A673 (cell line): ENCODE measurements at places on chromosomes 4 and X.

GRCh38 chr4:67250131-67250896 is 295.0 kb downstream of the CENPC start:
- DNase-seq: no peak

DNA sequence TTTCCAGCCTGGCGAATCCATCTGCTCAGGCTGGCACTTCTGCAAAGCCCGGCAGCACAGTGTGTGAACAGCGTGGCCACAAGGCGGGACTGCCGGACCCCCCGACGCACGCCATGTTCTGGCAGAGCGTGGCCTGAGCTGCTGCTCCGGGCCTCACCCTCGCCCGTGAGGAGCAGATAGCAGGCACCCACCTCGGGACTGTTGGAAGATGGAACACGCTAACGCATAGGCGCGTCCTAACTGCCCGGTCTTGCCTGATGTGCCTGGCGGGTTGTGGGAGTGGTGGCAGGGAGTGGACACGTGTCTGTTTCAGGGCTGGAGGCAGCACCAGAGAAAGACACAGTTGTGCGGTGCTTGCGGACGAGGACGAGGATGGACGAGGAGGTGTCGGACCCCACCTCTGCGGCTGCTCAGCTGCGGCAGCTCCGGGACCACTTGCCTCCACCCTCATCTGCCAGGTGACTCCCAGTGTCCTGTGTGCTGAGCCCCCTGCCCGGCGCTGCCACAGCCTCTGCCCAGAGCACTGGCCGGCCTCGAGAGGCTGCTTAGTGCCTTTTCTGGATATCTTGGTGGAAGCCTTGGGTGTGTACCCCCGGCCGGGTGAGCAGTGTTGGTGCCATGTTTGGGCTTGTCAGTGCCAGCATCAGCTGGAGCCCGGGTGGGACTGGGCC is 28.2 kb downstream of the UVSSA start:
- DNase-seq: no peak

DNA sequence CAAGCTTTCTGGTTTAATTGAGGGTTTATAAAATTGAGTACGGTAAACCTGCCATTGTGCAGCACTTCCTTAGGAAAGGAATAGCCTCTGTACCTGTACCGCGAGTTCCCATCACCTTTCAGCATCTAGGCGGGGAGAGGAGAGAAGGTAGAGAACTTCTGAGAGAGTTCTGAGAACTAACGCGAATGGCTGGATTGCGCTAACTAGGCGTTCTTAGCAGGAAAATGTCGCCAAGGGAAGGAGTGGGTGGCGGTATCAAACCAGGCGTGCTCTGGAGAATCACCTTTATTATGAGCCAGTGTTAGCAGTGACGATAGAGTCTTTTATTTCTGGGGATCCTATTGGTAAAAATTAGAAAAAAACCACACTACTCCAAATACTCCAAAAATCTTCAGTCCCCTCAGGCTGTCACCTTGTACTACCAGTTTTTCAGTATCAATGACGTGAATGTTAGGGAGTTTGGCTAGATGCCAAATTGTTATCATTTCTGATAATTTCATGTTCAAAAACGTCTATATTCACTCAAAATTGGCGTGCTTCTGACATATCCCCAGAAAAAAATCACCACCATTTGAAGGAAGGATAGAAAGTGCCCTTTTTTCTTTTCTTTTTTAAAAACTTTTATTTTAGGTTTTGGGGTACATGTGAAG is 1.4 kb downstream of the UGT8 start:
- peak; percentile 4 for DNase-seq

DNA sequence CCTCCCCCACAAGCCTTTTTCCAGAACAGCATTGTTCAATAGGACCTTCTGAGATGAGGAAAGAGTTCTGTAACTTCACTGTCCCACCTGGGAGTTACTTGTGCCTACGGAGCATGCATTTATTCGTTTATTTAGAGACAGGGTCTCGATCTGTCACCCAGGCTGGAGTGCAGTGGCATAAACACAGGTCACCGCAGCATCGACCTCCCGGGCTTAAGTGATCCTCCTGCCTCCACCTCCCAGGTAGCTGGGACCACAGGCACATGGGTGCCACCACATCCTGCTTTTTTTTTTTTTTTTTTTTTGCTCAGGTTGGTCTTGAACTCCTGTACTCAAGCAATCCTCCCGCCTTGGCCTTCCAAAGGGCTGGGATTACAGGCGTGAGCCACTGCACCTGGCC is 2.9 kb downstream of the MAP3K15 start:
- no peak for DNase-seq

- no peak for DNase-seq
These were observed 27.7 kb downstream of the HERC3 start for GRCh38 chr4:88619971-88620370.

DNA sequence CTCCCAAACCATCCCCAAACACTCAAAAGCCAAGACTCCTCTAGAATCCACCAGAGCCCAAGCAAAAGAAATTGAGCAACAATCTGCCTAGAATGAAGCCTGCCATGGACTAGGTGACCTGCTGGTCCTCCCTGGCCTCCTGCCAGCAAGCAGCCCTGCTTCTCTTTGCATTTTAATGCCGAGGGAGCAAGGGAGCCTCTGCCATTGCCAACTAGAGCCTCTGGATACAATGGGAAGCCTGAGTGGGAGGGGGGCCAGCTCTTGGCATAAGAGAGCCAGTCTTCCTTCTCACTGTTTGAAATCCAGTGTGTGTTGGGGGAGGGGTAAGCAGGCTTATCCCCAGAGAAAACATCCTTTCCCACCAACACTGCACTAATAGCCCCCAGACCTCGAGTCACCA is 1.5 kb upstream of the GDPD2 start:
- DNase-seq: no peak

- peak; percentile 64 for DNase-seq
These were observed 556.5 kb upstream of the NR3C2 start for GRCh38 chr4:148998719-148999118.

DNA sequence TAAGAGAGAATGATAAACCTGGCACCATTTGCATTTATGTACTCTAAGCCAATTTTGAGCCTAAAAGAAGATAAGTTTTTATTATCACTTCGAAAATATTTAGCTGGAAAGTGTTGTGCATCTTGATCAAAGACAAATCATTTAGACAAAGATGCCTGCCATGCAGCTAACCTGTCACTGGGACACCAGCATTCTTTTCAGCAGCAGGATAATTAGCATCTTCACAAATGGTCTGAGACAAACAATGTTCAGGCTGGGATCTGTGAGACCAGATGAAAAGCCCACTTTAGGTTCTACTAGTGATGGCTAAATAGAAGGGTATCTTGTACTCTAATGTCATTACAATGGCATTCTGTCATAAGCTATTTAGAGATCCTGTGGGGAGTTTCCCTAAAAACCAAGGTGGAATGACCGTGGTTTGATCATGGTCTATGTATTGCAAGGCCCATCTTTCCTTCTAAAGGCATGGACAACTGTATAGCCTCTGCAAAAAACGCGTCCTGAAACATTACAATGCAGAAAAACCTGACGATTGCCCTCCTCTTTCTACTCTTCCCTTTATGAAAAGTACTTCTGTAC is 7.2 kb downstream of the PRDM8 start:
- no peak for DNase-seq

GRCh38 chr4:111849746-111850284 is 295.4 kb upstream of the FAM241A start:
- no peak for DNase-seq

DNA sequence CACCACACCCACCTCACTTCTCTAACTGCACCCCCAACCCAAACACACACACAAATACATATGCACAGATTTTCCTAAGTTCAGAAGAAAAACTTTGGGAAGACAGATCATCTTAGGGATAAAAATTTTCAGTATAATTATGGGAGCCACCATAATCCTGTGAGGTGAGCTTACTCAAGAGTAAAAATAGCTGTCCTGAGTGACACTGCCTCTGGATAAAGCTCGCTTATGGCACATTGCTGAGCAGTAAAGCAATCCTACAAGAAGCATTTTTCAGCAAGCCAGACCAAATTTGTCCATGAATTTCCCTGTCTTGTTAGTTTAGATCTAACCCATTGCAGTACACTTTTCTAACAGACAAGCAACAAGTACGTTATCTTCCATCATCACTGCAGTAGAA is 83.8 kb downstream of the INPP4B start:
- no peak for DNase-seq

DNA sequence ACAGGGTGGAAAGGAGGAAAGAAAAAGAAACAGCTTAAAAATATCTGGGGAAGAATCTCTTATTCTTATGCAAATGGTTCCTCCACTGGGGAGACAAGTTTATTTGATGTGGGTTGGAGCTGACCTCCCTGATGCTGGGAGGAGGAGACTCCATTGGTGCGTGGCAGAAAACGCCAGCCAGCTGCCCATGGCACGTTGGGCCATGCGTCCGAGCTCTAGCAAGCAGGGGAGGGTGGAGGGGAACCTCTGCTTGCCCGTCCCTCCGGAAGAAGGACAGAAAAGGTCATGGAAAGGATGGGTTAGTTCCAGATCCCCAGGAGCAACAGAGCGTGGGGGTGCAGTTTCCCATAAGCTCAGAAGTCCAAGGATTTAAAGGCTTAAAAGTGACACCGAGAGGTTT is 210.4 kb downstream of the KLHL4 start:
- no peak for DNase-seq

DNA sequence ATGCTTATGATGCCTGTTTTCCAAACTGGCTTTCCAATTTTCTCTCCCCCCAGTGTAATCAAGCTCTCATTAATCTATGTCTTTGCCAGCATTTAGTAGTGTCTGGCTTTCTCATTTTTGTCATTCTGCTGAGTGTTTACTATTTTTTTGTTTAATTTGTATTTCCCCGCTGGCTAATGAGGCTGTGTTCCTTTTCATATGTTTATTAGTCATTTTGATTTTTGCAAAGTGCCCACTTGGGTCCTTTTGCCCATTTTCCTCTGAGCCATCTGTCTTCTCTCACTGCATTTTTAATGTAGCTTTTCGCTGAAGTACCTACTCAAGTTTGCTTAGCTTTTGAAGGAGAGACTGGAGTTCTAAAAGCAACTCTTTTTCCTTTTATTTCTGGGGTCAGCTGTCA is 14.7 kb downstream of the DCK start:
- no peak for DNase-seq

GRCh38 chrX:35733879-35734278 is 64.3 kb upstream of the MAGEB16 start:
- no peak for DNase-seq

- no peak for DNase-seq
These were observed 79.1 kb upstream of the RAPGEF2 start for GRCh38 chr4:159023741-159024140.

- DNase-seq: no peak
These were observed 41.0 kb downstream of the TXLNG start for GRCh38 chrX:16827225-16827624.

DNA sequence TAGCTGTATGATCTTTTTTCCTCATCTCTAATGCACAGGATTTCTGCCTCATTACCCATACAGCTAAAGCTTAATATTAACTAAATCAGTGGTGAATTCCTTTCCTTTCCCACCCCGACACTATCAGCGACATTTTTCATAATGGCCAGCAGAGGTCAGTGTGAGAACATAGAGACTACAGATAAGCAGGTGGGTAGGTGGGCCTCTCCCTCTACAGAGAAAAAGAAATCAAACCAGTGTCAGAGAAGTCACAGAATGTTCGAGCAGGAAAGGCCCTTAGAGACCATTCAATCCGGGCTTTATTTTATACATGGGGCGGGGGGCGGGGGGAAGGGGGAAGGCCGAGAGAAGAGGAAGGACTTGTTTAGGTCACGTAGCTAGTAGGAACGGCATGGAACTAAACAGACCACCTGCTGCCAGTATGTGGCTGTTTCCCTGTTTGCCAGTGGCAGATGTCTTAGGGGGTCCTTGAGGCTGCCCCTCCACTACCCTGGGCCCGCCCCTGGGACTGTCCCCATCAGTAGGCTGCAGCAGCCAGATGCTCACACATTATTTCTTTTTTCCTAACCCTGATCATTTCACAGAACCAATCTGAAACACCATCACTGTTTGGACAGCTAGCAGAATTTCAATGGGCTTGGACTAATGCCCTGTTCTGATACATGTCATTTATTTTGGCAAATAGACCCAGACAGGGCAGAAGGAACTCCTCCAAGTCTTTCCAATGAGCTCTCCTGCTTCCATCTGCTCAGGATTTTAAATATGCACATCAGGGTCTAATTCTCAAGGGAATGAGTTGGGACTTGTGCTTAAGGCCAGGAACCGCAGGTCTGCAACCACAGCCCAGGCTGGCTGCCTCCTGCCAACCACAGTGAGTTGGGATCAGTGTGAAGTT is 133.4 kb downstream of the ATG4A start:
- DNase-seq: peak; percentile 71

GRCh38 chrX:118579417-118579816 is 83.8 kb downstream of the DOCK11 start:
- no peak for DNase-seq

- DNase-seq: no peak
These were observed 18.3 kb downstream of the BLOC1S4 start for GRCh38 chr4:6734165-6734786.

DNA sequence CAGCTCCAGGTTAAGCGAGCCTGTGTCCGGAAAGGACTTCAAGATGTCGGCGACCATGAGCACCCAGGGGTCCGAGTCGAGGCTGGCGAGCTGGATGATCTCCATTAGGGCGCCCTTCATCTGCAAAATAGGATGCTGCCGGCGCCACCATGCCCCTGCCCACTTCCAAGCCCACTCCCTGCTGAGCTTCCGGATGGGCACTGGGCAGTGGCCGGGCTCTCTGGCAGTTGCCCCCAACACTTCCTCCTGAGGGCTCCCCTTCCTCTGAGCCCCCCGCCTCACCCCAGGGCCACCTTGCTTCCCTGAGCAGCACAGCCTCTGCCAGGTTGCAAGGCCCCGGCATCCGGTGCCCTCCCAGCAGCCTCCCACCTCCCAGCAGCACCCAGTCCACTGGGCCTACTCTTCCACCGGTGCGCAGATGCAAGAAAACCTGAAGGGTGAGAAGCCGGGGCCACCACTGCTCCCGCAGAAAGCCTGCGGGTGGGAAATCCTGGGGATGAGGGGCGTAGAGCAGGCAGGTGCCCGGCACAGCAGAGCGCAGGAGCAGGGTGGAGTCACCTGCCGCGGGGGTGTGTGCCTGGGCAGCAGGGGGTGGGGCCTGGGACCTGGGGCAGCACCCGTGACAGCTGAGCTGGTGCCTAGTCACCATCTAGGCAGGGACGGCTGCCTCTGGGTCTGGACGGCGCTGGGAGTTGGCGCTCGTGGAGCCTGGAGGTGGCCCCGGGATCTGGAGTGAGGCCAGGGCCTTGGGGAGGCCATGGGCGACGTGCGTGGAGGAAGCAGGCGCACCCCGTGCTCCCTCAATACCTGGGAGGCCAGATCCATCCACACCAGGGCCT is 17.0 kb downstream of the NELFA start:
- no peak for DNase-seq

GRCh38 chrX:103477496-103477895 is 41.8 kb downstream of the RAB40A start:
- no peak for DNase-seq

GRCh38 chrX:53262918-53263394 is 18.4 kb downstream of the IQSEC2 start:
- DNase-seq: no peak

- DNase-seq: no peak
These were observed 248.6 kb downstream of the HNRNPD start for GRCh38 chr4:82124932-82125786.

- peak; percentile 49 for DNase-seq
These were observed 60.8 kb downstream of the ZNF732 start for GRCh38 chr4:244471-244870.
